ENCODE measurements at places on chromosomes 12 and 14.

DNA sequence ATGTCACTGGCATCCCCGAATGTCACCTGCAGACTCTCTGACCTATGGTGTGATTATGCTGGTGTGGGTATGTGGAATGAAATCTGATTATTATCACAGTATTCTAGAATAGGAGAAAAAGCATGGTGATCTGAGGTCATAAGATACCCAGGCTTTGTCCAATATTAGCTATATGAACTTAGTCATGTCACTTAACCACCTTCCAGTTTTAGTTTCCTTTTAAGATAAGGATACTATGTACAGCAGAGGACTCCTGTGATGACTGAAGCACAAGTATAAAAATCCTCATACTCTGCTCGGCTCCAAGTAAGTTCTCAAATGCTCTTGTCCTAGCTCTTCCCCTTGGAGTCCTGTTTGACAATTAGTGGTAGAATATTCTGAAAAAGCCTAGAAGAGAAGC, 2.8 kb downstream of the GNS start:
- no peaks in the 10 kb centered on the region for H3K27me3 ChIP-seq
- H3K4me3 ChIP-seq, result no peak overlapping the region
- H3K36me3 ChIP-seq, result peaks cover 9% of the 10 kb centered on the region
- H3K27ac ChIP-seq, result no peak overlapping the region
- DNase-seq, result no peak

GRCh38 chr12:7681535-7681934, 14.0 kb downstream of the GDF3 start:
- no peak overlapping the region for H3K4me3 ChIP-seq
- peaks cover 6% of the 10 kb centered on the region for H3K4me1 ChIP-seq
- H3K36me3 ChIP-seq, result no peaks in the 10 kb centered on the region
- H3K27me3 ChIP-seq, result no peaks in the 10 kb centered on the region
- no peak for DNase-seq

DNA sequence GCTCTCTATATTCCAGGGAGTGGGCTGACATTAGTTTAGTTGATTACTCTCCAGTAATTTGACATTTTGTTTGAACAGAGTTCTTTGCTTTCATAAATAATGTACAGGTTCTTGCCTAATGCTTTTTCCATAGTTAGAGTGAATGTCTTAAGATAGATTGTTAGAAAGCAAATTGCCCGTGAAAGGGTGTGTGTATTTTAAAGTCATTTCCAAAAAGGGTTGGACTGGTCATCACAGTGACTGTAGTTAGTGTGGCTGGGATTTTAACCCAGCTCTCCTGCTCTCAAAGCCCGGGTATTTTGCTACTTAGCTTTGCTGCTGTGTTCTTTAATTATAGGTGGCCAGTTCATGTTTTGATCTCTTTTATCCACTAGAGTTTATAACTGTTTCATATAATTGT, 74.2 kb downstream of the DNAH10 start:
- H3K4me1 ChIP-seq, result no peaks in the 10 kb centered on the region
- H3K27me3 ChIP-seq, result no peaks in the 10 kb centered on the region
- no peak overlapping the region for H3K4me3 ChIP-seq
- no peak overlapping the region for H3K27ac ChIP-seq
- DNase-seq, result no peak

- H3K36me3 ChIP-seq, result no peaks in the 10 kb centered on the region
- no peaks in the 10 kb centered on the region for H3K4me1 ChIP-seq
- peaks cover 29% of the 10 kb centered on the region for H3K27me3 ChIP-seq
- no peak overlapping the region for H3K4me3 ChIP-seq
- DNase-seq, result no peak
- H3K27ac ChIP-seq, result no peak overlapping the region
Observed at GRCh38 chr12:131555197-131555846, 155.6 kb upstream of the SFSWAP start.

DNA sequence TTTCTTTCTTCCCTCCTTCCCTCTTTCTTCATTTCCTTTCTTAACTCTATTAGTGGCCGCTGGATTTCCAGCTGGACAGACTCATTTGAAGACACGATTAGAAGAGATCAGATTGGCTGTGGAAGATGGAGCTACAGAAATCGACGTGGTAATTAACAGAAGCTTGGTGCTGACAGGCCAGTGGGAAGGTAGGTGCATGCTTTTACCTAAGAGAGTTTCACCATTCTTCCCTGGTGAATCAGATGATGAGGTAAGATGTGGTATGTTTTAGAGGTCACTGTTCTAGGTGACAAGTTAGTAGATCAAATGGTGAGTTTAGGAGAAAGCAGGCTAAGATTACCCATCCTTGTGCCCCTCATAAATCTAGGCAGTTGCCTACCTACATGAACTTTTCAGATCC, 51.6 kb downstream of the DERA start:
- no peak overlapping the region for H3K4me3 ChIP-seq
- no peaks in the 10 kb centered on the region for H3K27me3 ChIP-seq
- DNase-seq, result no peak
- H3K4me1 ChIP-seq, result no peaks in the 10 kb centered on the region
- peaks cover 25% of the 10 kb centered on the region for H3K36me3 ChIP-seq
- H3K27ac ChIP-seq, result no peak overlapping the region

Measured in stimulated activated naive B cell treated with anti-CD40 and anti-IgM and Interleukin-4, amounts not matched to agents 10 μg/mL and 1 μg/mL and 100 μg/mL, for 72 hours (primary cell).